ENCODE measurements at places on chromosomes 11 and 22. TPM values are rescaled to one million over a fixed set of nuclear protein-coding genes. Genes with fewer than 3 reads are reported as not detected.

DNA sequence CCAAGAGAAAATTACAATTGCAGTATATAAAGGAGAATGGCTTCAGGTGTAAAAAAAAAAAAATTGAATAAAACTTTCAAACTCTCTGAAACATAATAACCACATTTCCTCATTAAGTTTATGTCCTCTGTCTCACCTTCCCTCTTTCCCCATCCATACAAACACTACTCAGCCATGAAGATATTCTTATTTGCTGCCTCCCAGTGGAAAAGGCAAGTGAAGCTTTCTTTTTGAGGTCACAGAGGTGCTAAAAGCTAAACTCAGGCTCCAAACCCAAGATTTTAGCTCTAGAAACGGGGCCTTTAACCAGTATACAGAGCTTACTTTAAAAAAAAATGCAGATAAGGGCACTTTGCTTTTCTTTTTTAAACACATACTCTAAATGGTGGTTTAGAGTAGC, 1568.5 kb downstream of the FAM181B start:
- peak; percentile 42 for DNase-seq

DNA sequence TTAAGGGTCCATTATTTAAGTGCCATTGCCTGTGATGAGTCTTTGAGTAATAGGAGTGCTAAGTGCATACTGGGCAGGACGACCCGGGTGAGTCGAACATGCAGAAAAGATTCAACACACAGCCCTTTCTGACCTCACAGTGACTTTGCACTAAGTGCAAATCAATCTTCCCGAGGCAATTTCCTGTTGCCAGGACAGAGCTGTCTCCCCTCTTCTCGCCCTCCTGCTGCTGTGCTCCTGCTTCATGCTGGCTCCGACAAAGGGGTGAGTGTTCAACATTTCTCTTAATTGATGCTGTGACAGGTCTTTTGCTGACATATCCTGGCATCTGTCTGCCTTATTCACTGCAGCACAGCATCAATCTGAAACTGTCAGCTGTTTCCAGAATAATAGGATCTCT, 42.0 kb downstream of the MCHR1 start:
- no peak for DNase-seq

Gene KCNK4
- not detected for total RNA-seq

Gene OR5B21
- not detected for total RNA-seq

Gene RAPSN
- total RNA-seq = 2.0 TPM

Gene SEZ6L
- total RNA-seq = not detected

- no peak for DNase-seq
These were observed 257.4 kb upstream of the LRRC4C start for GRCh38 chr11:41716862-41717261.

GRCh38 chr11:122647736-122648275, 7.7 kb upstream of the UBASH3B start:
- no peak for DNase-seq

Gene PRR33
- not detected for total RNA-seq

Gene ADM
- total RNA-seq = 127 TPM

Gene C11orf87
- total RNA-seq = not detected

GRCh38 chr11:108518581-108518980, 20.4 kb upstream of the POGLUT3 start:
- no peak for DNase-seq

GRCh38 chr22:21858025-21858764, 9.2 kb downstream of the MAPK1 start:
- DNase-seq = no peak

- no peak for DNase-seq
These were observed 5.4 kb downstream of the SEC14L2 start for GRCh38 chr22:30402028-30402765.

DNA sequence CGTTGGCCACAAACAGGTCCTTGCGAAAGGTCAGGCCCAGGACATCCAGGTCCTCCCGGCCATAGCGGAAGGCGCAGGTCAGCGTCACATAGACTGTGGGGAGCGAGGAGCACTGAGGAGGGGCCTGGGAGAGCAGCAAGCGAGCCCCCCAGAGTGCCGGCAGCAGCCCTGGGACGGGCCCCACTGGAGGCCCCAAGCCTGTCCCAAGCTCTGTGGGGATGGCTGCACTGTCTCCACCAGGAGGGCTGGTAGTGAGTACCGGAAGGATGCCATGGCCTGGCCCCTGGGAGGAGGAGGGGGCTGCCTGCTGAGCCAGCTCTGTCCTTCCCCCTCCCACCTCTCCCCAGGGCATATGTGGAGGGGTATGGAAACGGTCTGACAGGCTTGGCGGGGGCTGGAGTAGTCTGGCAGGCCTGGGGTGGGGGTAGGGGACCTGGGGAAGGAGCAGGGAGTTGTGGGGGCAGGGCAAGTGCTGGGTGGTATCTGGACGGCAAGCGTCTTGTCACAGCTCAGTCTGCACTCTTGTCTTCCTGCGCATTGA, 42.9 kb downstream of the TPBGL start:
- no peak for DNase-seq

Gene KRTAP5-7
- total RNA-seq = not detected

All from Caco-2 (cell line).